Activated CD4-positive, CD25-positive, alpha-beta regulatory T cell treated with anti-CD3 and anti-CD28 coated beads, Interleukin-2, amount 50 U/mL, for 72 hours (primary cell): ENCODE measurements at places on chromosomes 4 and X.

DNA sequence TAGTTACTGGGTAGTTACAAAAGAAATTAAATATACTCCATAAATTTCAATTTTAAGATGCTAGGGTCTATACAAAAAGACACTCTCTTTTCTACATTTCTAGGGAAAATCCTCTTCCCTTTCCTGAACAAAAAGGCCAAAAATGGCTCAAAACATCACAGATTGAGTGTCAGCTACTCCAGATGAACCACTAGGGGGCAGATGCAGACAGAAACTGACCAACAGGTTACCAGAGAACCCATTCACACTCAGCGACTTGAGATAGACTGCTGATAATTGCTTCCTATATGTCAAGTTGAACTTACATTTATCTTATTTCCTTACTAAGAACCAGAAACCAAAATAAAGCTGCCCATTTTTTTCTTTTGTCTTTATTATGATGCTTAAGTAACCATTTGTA lies 83.4 kb upstream of the MID1IP1 start:
- no peak for DNase-seq

GRCh38 chr4:1246111-1246881 lies 2.6 kb downstream of the CTBP1 start:
- DNase-seq = peak; percentile 30

GRCh38 chrX:38678821-38679220 lies 117.5 kb downstream of the TSPAN7 start:
- no peak for DNase-seq

- DNase-seq = no peak
Observed at GRCh38 chr4:121811122-121811521, 10.0 kb downstream of the EXOSC9 start.

- no peak for DNase-seq
Observed at GRCh38 chrX:128250621-128251020, 198.4 kb upstream of the ACTRT1 start.

DNA sequence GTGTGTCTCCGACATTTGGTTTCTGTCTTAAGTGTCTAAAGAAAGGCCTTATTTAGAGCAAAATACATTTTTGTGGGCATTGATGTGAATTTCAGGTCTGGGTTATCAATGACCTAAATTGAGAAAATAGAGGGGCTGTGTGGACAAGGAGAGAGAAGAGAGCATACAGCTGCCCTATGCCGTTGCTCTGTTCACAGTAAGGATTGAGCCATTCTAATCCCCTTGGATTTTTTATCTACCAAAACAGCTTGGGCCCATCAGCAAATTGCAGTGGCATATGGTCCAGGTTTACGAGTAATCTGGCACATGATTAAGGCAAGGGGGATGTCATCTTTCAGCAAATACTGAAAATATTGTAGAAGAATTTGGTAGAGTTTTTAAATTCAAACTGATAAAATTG lies 210.2 kb downstream of the ANTXR2 start:
- no peak for DNase-seq

GRCh38 chrX:154457491-154458115 lies 478 bp upstream of the PLXNA3 start:
- peak; percentile 61 for DNase-seq

- no peak for DNase-seq
Observed at GRCh38 chr4:152901205-152901604, 34.9 kb upstream of the FHDC1 start.

DNA sequence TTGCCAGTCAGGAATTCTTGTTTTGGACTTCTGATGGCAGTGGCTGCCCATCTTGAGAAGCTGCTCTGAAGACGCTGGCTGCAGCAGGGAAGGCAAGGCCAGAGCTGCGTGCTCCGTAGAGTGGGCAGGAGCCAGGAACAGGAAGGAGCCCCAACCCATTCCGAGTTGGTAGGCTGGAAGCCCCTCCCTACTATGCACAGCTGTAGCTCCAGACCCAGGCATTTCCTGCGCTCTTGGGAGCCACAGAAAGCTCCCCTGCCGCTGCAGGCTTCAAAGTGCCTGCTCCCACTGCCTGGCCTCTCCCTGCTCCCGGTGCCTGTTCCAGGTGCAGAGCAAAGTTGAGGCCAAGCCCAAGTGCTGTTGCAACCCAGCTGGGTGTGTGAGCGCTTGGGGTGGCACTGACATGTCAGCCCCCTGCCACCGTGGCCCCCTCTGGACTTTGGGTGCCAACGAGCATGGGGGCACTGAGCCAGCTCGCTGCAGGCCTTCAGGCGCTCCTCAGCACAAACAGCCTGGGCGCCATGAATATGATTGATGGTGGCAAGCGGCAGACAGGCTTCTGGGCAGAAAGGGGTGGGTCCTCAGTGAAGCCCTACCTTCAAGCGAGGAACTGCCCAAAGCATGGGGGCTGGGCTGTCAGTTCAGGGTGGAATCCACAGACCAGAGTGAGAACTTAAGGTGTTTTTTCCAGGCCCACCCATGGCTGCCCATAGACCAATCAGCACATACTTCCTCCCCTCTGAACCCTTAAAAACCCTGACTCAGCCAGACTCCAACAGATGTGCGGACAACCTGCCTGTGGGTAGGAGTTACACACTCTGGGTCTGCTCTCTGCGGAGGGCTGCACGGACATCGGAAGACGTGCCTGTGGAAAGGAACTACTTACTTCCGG lies 677.2 kb upstream of the INTU start:
- no peak for DNase-seq

DNA sequence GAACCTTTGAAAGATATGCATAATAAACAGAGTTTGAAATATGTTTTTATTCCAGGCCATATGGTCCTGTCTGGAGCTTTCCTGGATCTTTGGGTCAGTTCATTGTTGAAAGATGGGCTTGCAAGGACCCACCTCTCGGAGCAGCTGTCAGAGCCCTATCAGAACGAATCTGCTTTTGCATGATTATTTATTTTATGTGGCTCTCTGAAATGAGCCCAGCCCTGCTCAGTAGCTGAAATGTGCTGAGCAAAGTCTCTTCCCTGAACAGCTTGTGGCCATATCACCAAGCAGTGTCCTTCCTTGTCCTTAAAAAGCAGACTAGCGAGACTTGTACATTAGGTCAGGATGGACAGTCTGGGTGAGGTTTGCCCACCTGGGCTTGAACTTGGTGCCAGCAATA lies 110.8 kb downstream of the GBA3 start:
- DNase-seq = no peak

- DNase-seq = no peak
Observed at GRCh38 chrX:134095366-134095765, 110.0 kb upstream of the GPC3 start.

GRCh38 chr4:13208558-13209193 lies 275.5 kb downstream of the RAB28 start:
- no peak for DNase-seq

- DNase-seq = no peak
Observed at GRCh38 chr4:33931026-33931425, 2313.3 kb downstream of the ARAP2 start.

GRCh38 chr4:149211876-149212275 lies 603.8 kb downstream of the IQCM start:
- DNase-seq = no peak

DNA sequence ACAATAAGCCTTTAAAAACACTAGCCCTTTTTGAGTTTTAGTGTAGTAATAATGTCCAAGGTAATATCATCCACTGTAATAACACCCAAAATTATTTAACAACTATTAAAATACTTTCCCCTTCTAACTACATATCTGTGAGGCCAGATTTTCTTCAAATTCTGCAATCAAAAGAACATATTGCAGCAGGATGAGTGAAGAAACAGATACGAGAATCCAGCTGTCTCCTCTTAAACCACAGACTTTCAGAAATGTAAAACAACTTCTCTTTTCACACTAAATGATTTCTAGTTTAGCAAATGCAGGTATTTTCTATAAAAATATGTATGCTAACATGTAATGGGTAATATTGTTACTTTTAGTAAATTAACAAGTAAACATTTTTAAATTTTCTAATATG lies 148.9 kb downstream of the PRDM5 start:
- no peak for DNase-seq

DNA sequence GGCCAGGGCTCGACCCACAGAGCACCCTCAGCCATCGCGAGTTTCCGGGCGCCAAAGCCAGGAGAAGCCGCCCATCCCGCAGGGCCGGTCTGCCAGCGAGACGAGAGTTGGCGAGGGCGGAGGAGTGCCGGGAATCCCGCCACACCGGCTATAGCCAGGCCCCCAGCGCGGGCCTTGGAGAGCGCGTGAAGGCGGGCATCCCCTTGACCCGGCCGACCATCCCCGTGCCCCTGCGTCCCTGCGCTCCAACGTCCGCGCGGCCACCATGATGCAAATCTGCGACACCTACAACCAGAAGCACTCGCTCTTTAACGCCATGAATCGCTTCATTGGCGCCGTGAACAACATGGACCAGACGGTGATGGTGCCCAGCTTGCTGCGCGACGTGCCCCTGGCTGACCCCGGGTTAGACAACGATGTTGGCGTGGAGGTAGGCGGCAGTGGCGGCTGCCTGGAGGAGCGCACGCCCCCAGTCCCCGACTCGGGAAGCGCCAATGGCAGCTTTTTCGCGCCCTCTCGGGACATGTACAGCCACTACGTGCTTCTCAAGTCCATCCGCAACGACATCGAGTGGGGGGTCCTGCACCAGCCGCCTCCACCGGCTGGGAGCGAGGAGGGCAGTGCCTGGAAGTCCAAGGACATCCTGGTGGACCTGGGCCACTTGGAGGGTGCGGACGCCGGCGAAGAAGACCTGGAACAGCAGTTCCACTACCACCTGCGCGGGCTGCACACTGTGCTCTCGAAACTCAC lies 3.6 kb downstream of the MID1IP1 start:
- peak; percentile 43 for DNase-seq

DNA sequence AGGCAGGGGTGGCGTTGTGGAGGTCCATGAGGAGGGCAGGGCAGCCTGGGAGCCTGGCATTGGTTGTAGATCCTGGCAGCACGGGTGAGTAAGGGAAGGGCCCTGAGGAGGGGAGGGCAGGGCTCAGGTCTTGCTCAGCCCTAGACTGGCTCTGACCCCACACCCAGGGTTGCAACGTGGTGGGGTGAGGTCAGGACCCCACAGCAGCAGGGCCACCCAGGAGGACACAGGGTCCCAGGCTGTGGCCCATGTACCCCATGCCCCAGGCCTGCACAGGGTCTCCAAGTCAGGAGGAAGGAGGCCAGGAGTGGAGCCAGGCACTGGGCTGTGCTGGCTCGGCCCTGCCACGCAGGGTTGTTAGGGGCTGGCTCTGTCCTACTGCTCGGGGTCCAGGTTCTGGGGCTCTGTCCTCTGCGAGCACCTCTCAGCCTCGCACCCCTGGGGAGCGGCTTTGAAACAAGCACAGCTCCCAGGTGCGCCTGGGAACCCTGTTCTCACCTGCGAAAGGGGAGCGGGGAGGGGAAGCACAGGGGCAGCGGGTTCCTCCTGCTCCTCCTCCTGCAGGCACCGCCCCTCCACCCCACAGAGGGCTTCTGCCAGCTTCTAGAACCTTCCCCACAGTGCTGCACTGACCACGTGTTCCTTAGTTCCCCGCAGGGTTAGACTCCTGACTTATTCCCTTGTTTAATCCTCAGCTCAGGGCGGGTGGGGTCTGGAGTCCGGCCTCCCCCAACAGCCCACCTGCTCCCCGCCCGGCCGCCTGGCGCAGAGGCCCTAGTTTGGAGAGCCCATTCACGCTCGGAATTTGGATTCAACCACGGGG lies 20.4 kb downstream of the MSANTD1 start:
- no peak for DNase-seq

DNA sequence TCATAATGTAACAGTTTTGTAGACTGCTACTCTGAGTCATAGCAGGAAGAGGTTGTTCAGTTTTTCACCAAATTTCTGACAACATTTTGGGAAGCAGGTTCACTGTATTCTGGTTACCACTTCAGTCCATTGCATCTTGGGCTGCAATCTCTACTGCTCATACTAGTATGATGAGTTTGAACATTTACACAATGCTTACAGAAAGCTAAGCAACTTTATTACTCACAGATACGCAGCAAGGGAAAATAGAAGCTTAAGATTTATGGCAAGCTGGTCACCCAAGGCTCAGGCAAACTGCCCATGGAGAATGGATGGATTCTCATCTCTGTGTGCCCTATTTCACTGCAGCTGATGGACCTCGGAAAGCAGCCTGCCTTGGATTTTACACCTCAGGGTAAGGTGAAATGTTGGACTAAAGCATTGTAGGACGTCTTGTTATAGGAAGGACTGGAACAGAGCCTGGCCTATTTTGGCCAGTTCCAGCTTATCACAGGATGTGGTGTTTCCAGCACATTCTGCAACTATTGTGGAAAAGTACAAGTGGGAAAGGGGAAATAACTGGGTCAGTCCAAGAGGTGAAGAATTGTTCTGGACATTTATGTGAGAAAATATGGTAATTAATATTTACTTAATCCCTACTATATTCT lies 887.1 kb upstream of the AGA start:
- no peak for DNase-seq

DNA sequence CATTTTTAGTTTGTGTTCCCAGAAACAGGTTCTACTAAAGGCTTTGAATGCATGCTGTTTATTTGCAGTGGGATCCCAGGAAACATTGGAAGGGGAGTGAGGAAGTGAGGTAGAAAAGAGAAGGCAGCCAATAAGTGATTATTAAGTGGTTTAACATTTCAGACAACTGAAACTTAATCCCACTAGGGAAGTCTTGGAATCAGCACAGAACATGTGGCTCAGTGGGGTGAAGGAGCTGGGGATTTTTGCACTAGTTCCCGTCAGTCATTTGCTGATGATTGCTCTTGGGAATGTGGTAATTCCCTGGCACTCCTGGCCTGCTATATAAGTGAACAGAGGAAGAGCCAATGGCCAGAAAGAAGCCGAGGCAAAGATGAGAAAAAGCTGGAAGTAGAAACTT lies 1053.0 kb upstream of the IGFBP7 start:
- no peak for DNase-seq

DNA sequence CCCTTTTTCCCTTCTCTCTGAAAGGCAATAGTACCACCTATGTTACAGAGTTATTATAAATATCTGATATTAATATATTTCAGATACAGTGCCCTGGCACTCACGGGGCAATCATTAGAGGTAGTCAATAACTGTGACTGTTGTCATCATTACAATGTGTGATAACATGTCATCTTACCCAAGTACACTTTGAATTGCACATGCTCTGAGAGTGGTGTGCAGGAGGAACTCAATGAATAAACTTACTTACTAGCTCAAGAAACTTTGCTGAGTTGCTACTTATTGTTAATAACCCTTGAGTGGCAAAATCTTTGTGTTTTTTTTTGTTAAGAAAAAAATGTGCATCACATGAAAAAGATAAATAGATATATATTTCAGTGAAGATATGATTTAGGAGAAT lies 275.1 kb upstream of the RASGEF1B start:
- no peak for DNase-seq

- no peak for DNase-seq
Observed at GRCh38 chr4:94577136-94577535, 125.4 kb downstream of the PDLIM5 start.

DNA sequence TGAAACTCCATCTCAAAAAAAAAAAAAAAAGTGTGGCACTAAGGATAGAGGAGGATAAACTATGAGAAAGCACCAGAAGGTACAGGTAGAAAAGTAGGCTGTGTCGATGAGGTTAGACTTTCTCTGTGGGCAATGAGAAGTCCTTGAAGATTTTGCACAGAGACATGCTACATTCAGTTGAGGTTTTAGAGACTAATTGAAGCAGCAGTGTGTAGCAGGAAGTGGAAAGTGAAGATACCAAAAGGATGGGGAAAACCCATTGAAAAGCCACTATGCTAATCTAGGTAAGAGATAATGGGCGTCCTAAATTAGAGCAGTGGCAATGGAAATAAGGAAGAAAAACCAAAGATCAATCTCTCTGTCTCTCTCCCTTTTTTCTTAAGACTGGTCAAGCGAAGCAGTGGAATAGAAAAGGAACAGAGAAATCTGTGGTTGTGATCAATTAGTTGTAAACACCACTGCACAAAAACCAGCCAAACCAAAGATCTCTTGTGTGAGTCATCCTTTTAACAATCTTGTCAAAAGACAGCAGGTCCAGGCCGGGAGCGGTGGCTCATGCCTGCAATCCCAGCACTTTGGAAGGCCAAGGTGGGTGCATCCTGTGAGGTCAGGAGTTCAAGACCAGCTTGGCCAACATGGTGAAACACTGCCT lies 3.5 kb downstream of the SPINK2 start:
- peak; percentile 39 for DNase-seq
